Breast epithelium (tissue), 4 donors: ENCODE measurements at places on chromosomes 2 and 18. TPM values are rescaled to one million over a fixed set of nuclear protein-coding genes. Genes with fewer than 3 reads are reported as not detected.

GRCh38 chr2:157726946-157727345 is 98.3 kb upstream of the ACVR1C start:
- DNase-seq, result no peak

GRCh38 chr2:182826064-182826463 is 40.4 kb downstream of the FRZB start:
- no peak for DNase-seq

DNA sequence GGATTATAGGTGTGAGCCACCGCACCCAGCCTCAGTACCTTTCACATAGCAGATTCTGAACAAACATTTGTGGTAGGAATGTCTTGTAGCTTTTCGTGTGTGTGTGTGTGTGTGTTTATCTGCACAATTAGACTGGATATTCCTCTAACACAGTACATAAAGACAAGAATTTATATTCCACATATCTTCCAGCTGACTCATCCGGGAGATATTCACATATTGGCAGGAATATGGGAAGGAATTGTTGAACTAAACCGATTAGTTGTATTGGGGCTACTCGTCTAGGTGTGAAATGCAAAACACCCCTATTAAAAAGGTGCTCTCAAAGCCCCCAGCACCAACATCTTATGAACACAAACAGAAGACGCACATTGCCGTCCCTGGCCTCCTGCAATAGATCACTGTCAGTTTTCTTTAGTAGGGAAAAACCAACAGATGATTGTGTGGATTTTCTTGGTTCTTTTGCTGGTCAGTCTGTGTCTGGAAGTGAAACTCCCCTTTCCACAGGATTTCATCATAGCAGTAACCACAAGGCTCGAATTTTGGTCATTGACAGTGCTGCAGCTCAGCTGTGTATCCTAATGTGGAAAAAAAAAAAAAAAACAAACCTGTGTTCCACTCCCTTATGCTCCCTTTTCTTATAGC is 208.5 kb upstream of the ACVR2A start:
- DNase-seq, result no peak

DNA sequence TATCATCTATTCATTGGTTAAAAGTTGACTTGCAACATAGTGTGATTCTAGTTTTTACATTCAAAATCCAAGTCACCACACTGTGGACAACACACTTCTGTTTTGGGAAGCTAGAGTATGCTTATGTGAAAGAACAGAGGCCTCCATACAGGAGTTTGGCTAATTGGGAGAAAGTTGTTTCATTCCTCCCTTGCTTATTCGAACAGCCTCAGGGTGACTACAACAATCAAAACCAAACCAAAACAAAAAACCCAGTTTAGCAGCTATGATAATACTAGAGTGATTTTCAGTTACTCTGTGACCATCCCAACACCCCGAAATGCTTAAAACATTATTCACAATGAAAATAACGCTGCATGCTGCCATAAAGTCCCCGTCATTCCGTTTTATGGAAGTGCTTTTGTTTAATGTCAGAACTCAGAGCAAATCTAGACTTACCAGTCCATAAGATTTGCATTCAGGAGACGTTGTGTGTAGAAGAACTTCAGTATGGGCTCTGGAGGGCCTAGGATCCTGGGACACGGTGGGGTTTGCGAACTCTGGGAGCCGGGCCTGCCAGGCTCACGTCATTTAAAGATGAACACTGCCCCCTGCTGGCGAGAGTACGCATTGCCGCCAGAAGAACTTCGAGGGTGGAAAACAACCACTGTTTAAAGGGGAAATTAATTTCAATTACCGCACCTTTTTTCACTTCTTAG is 111.4 kb downstream of the FTCDNL1 start:
- peak; percentile 62 for DNase-seq

DNA sequence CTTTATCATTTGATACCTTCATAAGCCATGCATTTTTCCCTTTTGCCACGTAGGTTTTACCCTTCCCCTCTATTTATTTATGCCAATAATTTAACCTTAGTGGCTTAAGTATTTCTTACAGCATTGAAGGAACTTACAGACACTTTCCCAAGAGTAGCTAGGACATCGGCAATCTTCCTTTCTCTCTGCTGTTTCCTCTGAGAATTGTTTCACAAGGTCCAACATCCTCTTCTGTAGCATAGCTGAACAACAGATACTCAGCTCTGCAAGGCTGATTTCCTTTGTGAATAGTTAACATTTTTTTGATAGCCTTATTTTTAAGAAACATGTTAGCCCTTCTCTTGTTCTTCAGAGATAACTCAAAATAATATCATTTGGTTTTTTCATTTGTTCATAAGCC is 1.1 kb upstream of the GCA start:
- DNase-seq, result no peak

DNA sequence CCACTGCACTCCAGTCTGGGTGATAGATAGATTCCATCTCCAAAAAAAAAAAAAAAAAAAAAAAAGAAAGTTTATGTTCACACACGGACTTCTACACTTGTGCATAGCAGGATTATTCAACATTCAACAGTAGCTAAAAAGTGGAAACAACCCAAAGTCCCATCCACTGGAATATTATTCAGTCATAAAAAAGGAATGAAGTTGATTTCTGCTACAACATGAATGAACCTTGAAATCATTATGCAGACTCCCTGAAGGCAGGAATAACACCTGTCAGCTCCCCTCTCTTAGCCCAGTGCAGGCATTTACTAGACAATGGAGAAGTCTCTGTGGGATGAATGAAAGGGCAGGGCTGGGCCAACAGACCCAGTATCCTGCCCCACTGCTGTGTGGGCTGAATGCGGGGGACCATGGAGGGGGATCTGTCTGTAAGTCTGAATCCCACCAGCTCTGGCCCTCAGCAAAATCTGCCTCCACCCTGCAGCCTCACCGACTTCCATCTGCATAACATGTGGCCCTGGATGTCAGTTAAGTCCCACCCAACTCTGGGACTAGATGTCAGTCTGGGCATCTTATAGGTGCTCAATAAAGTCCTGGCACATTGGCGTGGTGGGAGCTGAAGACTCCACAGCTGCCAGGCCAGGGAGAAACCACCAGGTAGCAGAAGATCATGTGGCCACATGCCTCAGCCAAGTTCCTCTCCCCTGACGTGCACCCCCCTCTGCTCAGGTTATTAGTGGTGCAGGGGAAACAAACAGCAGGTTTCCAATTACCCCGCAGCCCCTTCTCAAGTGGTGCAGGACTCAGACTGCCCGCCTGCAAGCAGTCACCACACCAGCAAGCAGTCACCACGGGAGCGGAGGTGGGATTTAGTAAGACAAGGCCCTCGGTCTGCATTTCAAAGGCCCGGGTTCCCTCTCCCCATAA is 8.9 kb downstream of the ZFP36L2 start:
- DNase-seq, result no peak

DNA sequence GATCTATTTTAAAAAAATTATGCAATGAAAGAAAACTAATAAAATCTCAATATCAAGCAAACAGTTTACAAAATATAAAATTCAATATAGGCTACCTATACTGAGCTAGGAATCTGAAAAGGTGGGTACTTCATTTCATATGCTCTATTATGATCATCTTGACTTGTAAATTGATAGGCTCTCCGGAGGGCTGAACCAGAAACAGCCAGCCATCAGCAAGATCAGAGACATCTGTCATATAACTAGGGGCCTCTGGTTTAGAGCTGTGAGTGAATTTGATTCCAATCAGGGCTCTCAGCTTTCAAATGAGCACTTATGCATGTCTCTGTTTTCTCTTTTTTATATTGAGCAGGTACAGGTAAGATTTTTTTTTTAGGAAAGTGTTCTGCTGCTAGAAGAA is 114.2 kb downstream of the SPHKAP start:
- DNase-seq, result no peak

GRCh38 chr2:61021228-61021660 is 3.2 kb upstream of the PUS10 start:
- no peak for DNase-seq

DNA sequence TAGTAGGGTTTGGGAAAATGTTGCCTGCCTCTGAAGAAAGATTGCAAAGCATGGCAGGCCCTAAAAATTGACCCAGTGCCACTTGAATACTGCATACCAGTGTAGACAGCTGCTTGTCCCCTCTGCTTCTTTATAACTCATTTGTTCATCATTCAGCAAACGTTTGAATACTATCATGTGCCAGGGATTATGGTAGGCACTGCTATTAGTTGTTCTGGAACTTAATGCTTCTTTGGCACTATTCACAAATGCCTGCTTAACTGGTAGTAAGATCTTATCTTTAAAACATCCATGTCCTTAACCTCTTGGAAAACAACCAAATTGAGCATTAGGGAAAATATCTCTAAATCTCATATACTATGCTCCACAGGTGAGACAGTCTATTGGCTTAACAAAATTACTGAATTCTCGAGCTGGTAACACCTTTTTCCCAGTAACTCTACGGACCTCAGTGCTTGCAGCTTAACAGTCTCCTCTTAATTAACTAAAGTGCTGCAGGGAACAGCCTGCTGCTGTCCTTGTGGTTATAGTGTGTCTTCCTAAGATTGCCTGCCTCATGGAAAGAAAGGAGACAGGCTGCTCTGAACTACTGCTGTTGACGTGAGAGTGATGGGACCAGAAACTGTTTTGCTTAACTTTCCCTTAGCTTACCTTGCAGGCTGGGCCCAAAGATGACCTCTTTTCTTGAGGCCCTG is 93.2 kb downstream of the MIB1 start:
- DNase-seq, result no peak

DNA sequence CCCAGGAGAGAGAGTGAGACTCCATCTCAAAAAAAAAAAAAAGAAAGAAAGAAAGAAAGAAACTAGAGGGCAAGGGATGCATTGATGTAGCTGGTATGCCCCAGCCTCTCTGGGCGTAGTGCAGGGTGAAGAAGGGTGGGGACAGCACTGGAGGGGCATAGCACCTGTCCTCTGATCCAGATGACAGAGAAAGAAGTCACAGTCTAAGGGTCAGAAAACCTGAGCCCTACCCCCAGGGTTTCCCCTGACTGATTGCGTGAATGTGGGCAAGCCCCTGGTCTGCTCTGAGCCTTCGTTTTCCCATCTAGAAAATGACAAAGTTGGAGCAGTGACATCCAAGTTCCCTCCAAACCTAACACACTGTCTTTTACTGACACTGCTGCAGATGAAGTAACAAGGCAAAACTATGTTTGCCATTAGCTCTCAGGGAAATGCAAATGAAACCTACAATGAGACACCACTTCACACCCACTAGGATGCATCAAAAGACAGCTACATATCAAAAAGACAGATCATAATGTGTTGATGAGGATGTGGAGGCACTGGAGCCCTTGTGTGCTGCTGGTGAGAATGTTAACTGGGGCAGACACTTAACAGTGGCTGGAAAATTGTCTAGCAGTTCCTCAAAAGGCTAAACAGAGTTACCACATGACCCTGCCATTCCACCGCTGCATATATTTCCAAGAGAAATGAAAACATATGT is 19.5 kb upstream of the YWHAQ start:
- no peak for DNase-seq

DNA sequence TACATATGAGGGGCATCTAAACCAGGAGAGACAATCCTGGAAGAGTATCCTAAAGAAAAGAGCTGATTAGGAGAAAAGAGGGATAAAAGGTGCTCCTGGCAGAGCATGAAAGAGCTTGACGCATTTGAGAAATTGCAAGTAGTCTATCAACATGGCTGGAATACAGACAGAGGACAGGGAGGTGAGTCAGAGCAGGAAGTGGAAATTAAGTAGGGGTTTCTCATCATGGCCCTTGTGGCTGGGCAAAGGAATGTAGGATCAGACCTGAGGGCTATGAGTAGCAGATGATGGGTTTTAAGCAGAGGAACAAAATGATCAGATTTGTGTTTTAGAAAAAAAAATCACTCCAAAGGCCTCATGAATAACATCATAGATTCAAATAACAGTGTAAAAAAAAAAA is 49.2 kb upstream of the UGP2 start:
- DNase-seq, result no peak

DNA sequence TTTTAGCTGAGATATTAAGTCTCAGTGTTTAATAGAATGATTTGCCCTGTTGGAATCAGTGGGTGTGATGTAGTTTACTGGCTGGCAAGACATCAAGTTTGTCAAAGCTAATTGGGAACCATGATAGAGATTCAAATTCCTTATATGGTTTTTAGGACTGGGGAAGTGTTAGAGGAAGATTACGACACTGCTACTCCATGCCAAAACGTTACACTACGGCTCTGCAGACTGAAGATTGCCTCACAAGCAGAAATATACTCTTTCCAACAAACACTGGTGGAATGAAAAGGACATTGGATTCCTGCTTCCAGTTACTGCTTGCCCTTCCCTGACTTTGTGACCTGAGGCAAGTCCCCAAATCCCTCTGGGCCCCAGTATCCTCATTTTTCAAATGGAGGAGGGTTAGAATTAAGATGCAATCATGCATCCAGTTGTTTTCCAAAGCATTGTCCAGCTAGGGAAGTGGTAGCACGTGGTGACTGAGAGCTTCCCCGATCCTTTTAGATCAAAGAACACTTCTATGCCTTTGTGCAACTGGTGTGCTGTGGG is 147.6 kb downstream of the CDC42EP3 start:
- peak; percentile 72 for DNase-seq

GRCh38 chr2:238954841-238955591 is 107.1 kb downstream of the TWIST2 start:
- DNase-seq, result peak; percentile 7

- no peak for DNase-seq
Observed at GRCh38 chr2:15170070-15170775, 390.9 kb downstream of the NBAS start.

- no peak for DNase-seq
Observed at GRCh38 chr2:70942396-70943204, 6.9 kb downstream of the ATP6V1B1 start.

GRCh38 chr2:60213865-60214625 is 339.4 kb downstream of the BCL11A start:
- DNase-seq, result peak; percentile 28

DNA sequence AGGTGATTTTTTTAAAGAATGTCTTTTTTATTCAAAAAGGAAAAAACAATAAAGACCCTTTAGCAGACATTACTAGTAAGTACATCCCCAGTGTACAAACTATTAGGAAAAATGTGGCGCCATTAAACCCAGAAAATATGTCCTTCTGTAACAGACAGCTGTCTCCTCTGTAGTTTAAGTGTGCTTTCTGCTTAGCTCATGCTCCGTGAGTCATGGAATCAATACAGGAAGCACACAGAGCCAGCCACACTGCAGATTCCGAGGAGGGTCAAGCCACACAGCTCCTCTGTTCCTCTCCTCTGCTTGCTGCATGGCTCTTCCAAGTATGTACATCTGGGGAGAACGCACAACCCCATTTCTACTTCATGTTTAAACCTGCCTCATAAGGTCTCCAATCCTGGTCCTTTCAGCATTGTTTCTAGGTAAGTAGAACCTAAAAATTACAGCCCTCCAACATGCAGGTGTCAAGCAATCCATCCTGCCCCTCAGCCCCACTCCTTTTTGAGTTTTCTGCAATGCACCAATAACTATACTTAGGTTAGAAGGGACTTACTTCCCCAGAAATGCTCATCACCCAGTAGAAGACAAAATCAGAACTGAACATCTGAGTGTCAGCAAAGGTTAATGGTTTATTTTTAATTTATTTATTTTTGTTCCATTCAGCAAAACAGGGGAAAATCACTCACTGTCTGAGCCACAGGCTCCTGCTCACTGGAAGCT is 37.5 kb downstream of the ACVR1 start:
- DNase-seq, result no peak

GRCh38 chr2:214193943-214194342 is 216.9 kb upstream of the VWC2L start:
- no peak for DNase-seq

- DNase-seq, result peak; percentile 27
Observed at GRCh38 chr18:48787203-48788151, 163.3 kb downstream of the SMAD7 start.

LMAN2L gene
- 24.3 TPM for total RNA-seq

GPBAR1 gene
- total RNA-seq, result 8.5 TPM

TRIM43B gene
- not detected for total RNA-seq

PKDCC gene
- 131 TPM for total RNA-seq

ITGAV gene
- 107 TPM for total RNA-seq
